Pancreas (tissue), 10 donors: ENCODE measurements at places on chromosomes 1 and 21. TPM values are rescaled to one million over a fixed set of nuclear protein-coding genes. Genes with fewer than 3 reads are reported as not detected.

Gene OR10Z1
- not detected for polyA plus RNA-seq

Gene CYP4A22
- polyA plus RNA-seq: 0.11 TPM

Gene C1orf116
- polyA plus RNA-seq: 9.4 TPM

Gene RIMKLA
- polyA plus RNA-seq: 0.47 TPM

Gene C8A
- not detected for polyA plus RNA-seq

Gene RGS1
- 1.7 TPM for polyA plus RNA-seq

Gene FTCD
- polyA plus RNA-seq: 14.0 TPM

Gene OR2T11
- polyA plus RNA-seq: 0.04 TPM

Gene FAM78B
- 1.0 TPM for polyA plus RNA-seq

Gene CHIA
- polyA plus RNA-seq: not detected

Gene LCE2B
- not detected for polyA plus RNA-seq

Gene TGFB2
- 1.6 TPM for polyA plus RNA-seq

Gene KCNJ15
- 20.0 TPM for polyA plus RNA-seq

Gene OR2T35
- polyA plus RNA-seq: not detected

Gene SLC30A10
- polyA plus RNA-seq: 0.11 TPM

Gene RIPPLY3
- polyA plus RNA-seq: 0.11 TPM

Gene UMODL1
- polyA plus RNA-seq: 0.02 TPM

Gene IFNAR2
- 8.2 TPM for polyA plus RNA-seq

Gene FCRL4
- polyA plus RNA-seq: not detected

Gene XKR8
- 9.5 TPM for polyA plus RNA-seq

Gene FMO4
- polyA plus RNA-seq: 3.2 TPM

Gene ZSWIM5
- 0.76 TPM for polyA plus RNA-seq

Gene UTP11
- 15.0 TPM for polyA plus RNA-seq

Gene PERM1
- 0.35 TPM for polyA plus RNA-seq

Gene FCGR3A
- polyA plus RNA-seq: 2.4 TPM

Gene ACTN2
- polyA plus RNA-seq: 4.6 TPM

Gene PLEKHN1
- polyA plus RNA-seq: 2.8 TPM

Gene STUM
- 0.54 TPM for polyA plus RNA-seq

Gene C21orf91
- polyA plus RNA-seq: 2.2 TPM

Gene PCBP3
- 4.3 TPM for polyA plus RNA-seq

Gene S100A16
- 31.1 TPM for polyA plus RNA-seq

Gene KLHDC9
- polyA plus RNA-seq: 19.3 TPM

Gene EPHA10
- polyA plus RNA-seq: 2.2 TPM

Gene ERICH3
- polyA plus RNA-seq: 0.42 TPM

Gene GPR3
- 0.52 TPM for polyA plus RNA-seq

Gene C1orf210
- 13.7 TPM for polyA plus RNA-seq

Gene LCE1A
- polyA plus RNA-seq: not detected

Gene KIRREL1
- 3.8 TPM for polyA plus RNA-seq

Gene OR2L2
- 0.07 TPM for polyA plus RNA-seq

Gene SH3D21
- polyA plus RNA-seq: 1.7 TPM

Gene PFKFB2
- 28.5 TPM for polyA plus RNA-seq

Gene LEFTY2
- 1.4 TPM for polyA plus RNA-seq

Gene APCS
- polyA plus RNA-seq: 10.5 TPM

Gene INKA2
- 1.3 TPM for polyA plus RNA-seq

Gene RBP7
- polyA plus RNA-seq: 7.7 TPM

Gene CHRM3
- polyA plus RNA-seq: 2.2 TPM

Gene BNIPL
- 0.34 TPM for polyA plus RNA-seq
